ENCODE measurements at places on chromosomes 4 and X. TPM values are rescaled to one million over a fixed set of nuclear protein-coding genes. Genes with fewer than 3 reads are reported as not detected.

GRCh38 chr4:31905363-31905762 is 1185.2 kb downstream of the PCDH7 start:
- H3K27ac ChIP-seq = no peak overlapping the region

DNA sequence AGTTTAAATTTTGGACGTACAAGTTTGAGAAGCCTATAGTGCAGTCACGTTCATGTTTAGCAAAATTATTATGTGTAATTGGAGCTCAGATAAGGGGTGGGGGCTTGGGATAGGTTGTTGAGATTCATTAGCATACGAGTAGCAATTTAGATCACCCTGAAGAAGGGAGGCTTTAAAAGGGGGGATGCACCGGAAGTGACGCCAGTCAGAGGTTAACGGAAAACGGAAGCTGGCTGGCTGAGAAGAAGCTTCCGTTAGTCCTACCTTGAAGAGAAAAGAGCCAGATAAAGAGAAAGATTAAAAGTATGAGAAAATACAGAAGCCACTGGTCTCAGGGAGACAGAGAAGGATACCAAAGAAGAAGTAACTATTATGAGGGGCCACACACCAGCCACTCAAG is 1.1 kb upstream of the NXT2 start:
- H3K4me1 ChIP-seq = no peaks in the 10 kb centered on the region
- H3K4me3 ChIP-seq = no peak overlapping the region
- H3K36me3 ChIP-seq = no peaks in the 10 kb centered on the region
- no peak overlapping the region for H3K27ac ChIP-seq

GRCh38 chrX:69055193-69055592 is 110.1 kb downstream of the PJA1 start:
- H3K4me3 ChIP-seq = no peak overlapping the region
- H3K4me1 ChIP-seq = no peaks in the 10 kb centered on the region
- no peaks in the 10 kb centered on the region for H3K36me3 ChIP-seq
- peaks cover 13% of the 10 kb centered on the region for H3K27me3 ChIP-seq

GRCh38 chr4:107693132-107693531 is 26.9 kb downstream of the PAPSS1 start:
- H3K36me3 ChIP-seq = peaks cover 11% of the 10 kb centered on the region
- peaks cover 3% of the 10 kb centered on the region for H3K4me1 ChIP-seq
- H3K27me3 ChIP-seq = no peaks in the 10 kb centered on the region
- no peak for DNase-seq
- no peak overlapping the region for H3K4me3 ChIP-seq

Gene PLAC8
- total RNA-seq = not detected

Measured in IMR-90 (cell line).